ENCODE measurements at places on chromosomes 6 and 20.

DNA sequence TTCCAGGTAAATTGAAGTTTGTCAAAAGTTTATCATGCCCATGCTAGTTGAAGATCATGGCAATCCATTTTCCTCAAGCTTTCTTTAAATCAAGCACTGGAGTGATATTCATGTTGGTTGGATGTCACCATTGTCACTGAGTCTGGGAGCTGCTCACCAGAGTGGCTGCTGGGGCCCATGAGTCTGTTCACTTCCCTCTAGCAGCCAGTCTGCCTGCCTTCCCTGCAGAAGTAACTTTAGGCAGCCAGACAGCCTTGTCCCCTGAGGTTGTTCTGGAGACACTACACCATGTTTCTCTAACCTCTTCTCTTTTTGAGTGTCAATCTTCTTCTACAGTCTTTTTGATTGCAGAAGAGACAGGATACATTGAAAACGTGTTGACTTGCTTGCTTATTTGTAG, 5.5 kb downstream of the SIRT5 start:
- no peak for DNase-seq

- DNase-seq, result no peak
Observed at GRCh38 chr6:108801366-108801765, 46.9 kb upstream of the ARMC2 start.

DNA sequence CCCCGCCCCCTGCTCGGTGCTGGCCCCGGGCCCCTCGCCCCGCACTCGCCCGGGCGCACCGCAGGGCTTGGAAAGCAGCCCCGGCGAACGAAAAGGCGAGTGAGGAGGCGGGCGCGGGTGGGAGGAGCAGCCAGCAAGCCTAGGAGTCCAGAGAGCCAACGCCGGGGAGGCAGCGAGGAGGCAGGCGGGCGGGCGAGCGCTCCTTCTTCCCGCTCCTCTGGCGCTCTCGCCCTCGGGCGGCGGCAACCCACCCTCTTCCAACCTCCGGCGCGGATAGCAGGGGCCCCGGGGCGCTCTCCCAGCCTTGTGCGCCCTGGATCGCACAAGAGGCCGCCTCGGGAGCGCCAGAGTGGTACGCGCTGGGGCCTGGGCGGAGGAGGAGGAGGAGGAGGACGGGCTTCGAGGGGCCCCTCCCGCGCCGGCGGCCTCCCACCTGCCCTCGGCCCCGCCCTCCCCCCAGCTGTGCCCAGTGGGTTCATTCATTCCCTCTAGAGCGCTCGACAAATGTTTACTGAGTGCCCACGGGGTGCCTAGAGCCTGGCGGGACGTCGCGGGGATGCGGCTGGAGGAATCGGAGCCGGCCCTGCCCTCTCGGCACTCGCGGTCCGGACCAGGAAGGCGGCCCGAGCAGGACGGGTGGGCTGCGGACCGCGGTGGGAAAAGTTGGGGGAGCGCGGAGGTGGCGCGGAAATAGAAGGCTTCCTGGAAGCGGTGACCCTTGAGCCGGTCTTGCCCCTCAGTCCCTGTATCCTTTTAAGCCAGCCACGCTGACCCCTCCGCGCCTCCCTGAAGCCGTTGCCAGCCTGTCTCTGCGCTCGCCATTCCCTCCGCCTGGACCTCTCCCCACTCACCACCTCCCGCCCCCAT, at the start of gene BMP7:
Gene BMP7 (minus strand): TSS at position 351 of the 867 bp plus-strand sequence. CDS start 519 bp downstream, outside the sequence.
- DNase-seq, result no peak

GRCh38 chr6:149331043-149331807, 13.7 kb downstream of the TAB2 start:
- DNase-seq, result no peak

- DNase-seq, result no peak
Observed at GRCh38 chr6:112389842-112390241, 42.7 kb downstream of the RFPL4B start.

GRCh38 chr6:100892116-100892515, 11.0 kb upstream of the ASCC3 start:
- DNase-seq, result no peak

DNA sequence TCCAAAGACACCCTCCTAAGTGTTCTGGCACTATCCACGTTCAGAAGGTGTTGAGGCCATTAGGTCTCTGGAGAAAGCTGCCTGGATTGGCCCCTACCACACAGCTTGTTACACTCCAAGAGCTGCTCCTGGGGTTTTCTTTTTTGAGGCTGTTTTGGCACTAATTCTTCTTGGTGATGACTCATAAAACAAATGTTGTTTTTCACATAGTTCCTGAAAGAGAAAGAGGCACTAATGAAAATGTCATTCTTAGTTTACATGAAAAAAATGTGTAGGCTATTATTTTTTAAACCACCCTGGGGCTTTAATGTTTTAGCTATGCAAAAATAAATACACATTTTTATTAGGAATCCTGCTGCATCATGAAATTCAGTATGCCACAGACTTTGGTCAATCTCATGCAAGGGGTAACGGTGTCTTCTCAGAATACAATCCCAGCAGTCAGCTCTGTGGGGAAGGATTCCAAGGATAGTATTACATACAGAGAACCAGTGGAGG, 38.1 kb downstream of the TBPL1 start:
- DNase-seq, result no peak

GRCh38 chr6:10112871-10113549, 301.9 kb downstream of the TFAP2A start:
- DNase-seq, result no peak

DNA sequence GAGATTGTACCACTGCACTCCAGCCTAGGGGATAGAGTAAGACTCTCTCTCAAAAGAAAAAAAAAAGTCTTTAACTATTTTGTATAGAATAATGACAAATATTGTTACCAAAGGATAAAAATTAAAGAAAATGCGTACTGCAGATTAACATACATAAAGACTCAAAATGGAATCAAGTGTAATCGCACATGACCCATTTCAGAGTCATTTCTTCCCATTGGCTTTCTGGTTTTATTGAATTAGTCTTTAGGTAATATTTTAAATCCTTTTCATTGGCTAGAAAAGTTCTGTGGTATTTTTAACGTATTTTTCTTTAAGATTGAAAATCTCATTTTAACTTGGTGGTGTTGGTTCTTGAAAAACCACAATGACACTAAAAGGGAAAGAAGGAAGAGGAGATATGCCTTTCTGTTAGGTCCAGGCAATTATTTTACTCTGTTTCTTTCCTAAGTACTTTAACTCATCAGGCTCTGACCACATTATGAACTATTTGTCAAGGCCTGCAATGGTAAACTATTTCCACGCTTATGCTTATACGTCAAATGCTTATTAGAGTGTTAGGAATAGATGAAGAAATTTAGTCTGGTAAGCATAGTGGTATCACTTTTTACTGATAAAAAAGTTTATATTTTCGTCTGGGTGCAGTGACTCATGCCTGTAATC, 52.3 kb downstream of the PLEKHG1 start:
- no peak for DNase-seq

- DNase-seq, result no peak
Observed at GRCh38 chr6:1464781-1465370, 75.5 kb downstream of the FOXF2 start.

DNA sequence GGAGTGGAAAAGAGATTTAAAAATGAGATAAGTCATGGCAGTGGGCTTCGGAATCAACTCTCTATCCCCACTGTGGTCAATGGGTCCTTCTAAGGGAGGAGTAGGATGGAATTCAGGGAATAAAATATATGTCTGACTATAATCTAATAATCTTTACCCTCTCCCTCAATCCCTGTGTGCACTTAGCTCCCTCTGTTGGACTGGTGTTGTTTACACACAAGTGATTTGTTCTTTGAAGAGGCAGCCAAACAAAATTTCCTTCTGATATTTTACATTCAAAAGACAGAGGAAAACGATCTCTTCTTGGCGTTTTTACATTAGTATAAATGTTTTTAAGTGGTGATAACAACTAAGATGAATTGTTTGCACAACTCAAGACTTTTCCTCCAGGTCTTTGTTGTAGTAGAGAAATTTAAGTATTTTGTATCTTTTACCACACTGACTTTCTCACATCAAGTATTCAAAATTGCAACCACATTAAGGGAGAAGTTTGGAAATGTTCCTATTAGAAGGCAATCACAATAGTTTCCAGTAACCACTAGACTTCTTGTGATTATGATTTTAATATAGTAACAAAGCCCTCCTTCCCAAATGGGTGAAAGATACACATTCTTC, 317.8 kb downstream of the CENPW start:
- no peak for DNase-seq

DNA sequence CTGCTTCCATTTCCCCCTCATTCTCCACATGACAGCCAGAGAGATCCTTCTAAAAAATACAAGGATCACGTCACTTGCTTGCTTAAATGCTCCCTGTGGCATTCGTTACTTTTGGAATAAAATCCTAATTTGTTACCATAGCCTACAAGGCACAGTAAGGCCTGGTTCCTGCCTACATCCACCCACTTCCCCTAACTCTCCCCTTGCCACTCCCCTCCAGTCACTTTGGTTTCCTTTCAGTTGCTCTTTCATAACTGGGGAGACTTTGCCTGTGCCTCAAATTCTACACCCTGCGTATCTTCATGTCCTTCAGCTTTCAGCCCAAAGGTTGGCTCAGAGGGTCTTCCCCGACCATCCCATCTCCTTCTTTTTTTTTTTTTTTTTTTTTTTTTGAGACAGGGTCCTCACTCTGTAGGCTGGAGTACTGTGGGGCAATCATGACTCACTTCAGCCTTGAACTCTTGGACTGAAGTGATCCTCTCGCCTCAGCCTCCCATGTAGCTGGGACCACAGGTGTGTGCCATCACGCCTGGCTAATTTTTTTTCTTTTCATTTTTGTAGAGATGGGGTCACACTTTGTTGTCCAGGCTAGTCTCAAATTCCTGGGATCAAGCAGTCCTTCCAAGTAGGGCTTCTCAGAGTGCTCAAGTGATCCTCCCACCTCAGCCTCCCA, 12.5 kb downstream of the ID1 start:
- no peak for DNase-seq

- DNase-seq, result no peak
Observed at GRCh38 chr6:159941286-159942113, 27.4 kb upstream of the IGF2R start.

GRCh38 chr6:35419417-35419816, 32.7 kb upstream of the FANCE start:
- no peak for DNase-seq

DNA sequence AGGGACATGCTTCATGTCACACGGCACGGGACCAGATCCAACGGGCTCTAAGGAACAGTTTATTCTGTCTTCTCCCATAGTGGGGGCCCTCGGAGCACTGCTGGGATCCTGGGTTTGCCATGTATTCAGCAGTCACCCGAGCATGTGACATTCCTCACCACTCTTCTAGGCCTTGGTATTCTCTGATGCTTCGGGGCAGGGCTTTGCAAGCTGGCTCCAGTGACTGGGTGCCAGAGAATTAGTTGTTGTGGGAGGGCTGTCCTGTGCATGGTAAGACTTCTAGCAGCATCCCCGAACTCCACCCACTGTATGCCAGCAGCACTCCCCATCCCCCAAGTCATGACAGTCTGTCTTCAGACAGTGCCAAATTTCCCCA, 5.4 kb downstream of the CCN5 start:
- no peak for DNase-seq

DNA sequence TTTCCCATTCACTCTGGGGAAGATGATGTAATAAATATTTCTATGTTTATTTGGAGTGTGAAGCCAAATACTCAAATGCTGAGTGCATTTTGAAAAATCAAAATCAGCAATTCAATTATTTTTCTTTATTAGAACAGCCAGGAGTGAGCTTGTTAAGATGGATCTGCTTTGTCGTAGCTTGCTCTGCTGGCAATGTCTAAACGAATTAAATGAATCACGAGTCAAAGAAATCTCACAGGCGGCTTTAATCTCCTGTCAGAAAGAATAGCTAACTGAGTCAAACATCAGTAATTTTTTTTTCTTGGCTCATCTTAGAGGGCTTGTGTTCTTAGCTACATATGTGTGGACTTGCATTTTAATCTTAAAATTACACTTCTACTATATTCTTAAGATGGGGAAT, 100.2 kb upstream of the HMGN3 start:
- no peak for DNase-seq

DNA sequence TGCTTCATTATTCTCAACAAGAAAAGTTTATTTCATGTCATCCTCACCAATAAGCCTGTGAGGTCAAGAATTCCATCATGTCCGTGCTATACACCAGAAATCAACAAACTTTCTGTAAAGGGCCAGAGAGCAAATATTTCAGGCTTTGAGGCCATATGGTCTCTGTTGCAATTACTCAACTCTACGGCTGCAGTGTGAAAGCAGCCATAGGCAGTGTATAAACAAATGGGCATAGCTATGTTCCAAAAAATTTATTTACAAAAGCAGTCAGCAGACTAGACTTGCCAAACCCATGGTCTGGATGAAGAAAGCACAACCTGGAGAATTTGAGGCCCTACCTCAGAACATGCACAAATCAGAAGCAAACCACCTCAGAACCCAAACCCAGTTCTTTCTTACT, 118.5 kb downstream of the PCSK2 start:
- no peak for DNase-seq

- no peak for DNase-seq
Observed at GRCh38 chr20:49891476-49892110, 23.7 kb downstream of the SPATA2 start.

- no peak for DNase-seq
Observed at GRCh38 chr6:106488494-106489370, 128.2 kb downstream of the CRYBG1 start.

- DNase-seq, result no peak
Observed at GRCh38 chr6:113591896-113592827, 265.0 kb upstream of the MARCKS start.

GRCh38 chr6:160069050-160069454, 52.6 kb upstream of the SLC22A1 start:
- DNase-seq, result no peak

- DNase-seq, result no peak
Observed at GRCh38 chr6:4113649-4114048, 21.7 kb downstream of the ECI2 start.

DNA sequence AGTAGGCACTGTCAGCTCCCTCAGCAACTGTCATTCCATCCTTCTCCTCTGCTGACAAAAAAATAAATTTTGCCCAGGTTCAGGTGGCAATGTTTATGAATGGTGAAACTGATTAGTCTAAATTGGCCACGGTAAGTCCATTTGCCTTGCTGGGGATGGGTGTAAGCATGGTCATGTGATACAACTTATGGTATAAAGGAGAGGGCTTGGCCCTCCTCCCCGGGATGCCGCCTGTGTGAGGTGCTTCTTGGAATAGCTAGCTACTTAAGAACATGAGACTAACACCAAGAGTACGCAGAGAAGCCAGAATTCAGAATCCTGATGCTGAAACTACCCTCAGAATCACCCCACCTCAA, 94.4 kb upstream of the MAP7 start:
- DNase-seq, result no peak
